ENCODE measurements at places on chromosomes 6 and 20.
A peak's percentile ranks its signal among the peaks of the same experiment; 100 is the strongest.

GRCh38 chr6:29887330-29887818, 55.0 kb upstream of the HLA-A start:
- no peak for DNase-seq

GRCh38 chr6:123803504-123804013, at the start of gene NKAIN2:
TSS of gene NKAIN2 (plus strand) at chr6:123803865.
- DNase-seq = no peak

GRCh38 chr6:1958257-1958656, 287.1 kb downstream of the GMDS start:
- DNase-seq = no peak

GRCh38 chr6:184161-184700, 108.1 kb upstream of the DUSP22 start:
- DNase-seq = no peak

DNA sequence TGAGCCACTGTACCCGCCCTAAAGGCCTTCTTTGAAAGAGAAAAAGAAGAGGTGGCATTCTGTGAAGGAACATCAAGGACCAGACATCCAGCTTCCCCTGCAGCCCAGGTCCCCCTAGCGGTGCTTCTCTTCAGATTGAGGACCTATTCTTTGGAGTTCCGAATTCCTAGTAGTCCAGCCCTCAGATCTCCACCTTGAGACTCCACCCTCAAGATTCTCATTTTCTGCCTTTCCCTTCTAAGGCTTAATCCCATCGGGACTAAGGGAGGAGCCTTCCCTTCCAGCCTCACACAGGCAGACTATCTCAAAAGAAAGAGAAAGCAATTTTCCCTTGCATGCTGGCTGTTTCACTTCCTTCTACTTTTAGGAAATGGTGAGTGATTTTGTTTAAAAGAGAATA, 32.5 kb downstream of the MUC22 start:
- DNase-seq = no peak

DNA sequence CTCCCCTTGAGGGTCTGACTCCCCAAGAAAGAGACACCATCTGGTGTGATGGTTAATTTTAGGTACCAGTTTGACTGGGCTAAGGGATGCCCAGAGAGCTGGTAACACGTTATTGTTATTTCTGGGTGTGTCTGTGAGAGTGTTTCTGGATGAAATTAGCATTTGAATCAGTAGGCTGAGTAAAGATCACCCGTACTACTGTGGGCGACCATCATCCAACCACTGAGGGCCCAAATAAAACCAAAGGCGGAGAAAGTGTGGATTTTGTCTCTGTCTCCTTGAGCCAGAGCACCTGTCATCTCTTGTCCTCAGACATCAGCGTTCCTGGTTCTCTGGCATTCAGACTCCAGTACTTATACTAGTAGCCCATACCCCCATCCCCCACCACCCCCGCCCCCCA, 7.9 kb upstream of the CNKSR3 start:
- DNase-seq = no peak

GRCh38 chr20:32116079-32116521, 6.6 kb downstream of the TM9SF4 start:
- peak; percentile 91 for DNase-seq

DNA sequence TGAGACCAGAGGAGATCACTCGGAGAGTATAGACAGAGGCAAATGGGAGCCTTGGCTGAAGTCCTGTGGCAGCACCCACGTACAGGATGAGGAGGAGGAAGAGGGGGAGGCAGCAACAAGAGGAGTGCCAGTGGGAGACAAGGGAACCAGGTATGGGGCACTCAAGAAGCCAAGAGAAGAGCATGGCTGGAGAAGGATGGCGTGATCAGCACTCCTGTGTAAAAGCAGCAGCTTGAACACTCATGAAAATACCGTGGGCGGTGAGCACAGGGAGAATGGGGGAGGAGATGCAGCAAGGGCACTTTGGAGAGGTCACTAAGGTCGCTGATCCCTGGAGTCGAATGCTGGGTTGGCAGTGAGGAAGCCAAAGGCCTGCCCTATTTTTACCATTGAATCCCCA, 51.2 kb upstream of the PRND start:
- DNase-seq = no peak

GRCh38 chr20:3177746-3178485, 4.6 kb upstream of the LZTS3 start:
- DNase-seq = no peak

DNA sequence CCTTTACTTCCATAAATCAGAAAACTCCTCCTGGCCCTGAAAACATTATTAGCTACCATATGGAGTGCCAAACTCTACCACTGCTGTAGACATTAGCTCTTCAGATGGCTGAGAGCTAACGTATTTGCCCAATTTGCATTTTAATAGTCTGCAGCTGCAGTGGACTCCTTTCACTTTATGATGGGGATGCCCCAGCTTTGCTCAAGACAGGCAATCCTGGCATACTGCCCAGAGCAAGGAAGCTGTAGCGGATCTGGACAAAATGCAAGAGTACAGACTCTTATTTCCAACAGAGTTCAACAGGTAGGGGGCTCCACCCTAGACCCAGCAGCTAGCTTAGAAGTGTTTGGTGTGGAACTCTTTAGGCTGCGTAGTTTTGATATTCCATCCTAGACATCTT, 246.7 kb downstream of the FOXC1 start:
- peak; percentile 86 for DNase-seq

GRCh38 chr6:27865850-27866356, 46.3 kb downstream of the OR2B2 start:
- DNase-seq = no peak
